Islet precursor cell (in vitro differentiated cells): ENCODE measurements at places on chromosomes 7 and 10.
A peak's percentile ranks its signal among the peaks of the same experiment; 100 is the strongest.

DNA sequence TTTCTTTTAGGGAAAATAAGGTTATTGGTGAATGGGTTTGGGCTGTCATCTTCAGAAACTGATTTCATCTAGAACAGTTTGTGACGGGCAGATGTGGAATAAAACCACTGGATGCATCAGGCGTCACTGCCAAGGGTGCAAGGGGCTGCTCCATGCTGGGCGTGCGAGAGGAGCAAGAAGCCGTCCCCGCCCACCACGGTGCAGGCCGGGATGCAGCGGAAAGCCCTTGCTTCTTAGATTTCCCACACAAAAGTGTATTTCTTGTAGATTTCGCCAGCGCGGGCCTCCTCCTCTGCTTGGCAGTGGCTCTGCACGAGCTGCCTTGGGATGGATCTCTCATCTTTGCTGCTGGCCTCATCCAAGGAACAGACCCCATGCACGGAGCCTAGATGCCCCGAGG, 189.3 kb downstream of the CUX1 start:
- DNase-seq = no peak

DNA sequence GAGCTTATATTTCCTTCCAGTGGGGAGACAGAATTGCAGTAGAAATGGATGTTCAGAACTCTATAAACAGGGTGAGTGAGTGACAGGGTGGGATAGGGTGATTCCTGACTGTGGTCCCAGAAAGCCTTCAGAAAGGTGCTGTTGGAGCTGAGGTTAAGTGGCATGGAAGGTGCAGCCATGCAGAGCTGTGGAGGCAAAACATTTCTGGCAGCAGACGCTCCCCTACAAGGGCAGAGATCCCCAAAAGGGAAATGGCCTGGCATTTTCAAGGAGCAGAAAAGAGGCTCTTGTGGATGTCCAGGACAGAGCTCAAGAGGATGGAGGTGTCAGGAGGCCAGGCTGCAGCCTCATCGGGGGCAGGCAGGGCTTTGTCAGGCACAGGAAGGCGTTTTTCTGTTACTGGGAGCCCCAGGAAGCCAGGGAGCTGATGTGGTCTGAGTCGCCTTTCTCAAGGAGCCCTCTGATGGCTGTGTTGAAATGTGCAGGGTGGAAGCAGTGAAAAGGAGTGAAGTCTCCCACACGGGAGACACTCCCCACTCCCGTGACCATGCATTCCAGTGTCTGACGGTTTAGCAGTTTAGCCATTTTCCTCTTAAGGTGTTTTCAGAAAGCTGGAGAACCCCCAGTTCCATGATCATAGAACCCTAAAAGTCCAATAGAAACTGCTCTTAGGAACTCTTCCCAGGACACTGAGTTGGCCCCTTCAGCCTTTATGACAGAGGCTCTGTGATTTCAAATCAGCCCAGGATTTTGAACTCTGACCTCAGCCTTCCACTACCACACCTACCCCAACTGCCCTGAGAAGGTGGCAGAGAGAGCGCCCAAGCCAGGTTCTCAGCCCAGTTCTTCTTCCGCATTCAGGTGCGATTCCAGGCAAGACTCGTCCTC, 96.2 kb downstream of the C10orf105 start:
- DNase-seq = peak; percentile 80

- DNase-seq = no peak
These were observed 20.3 kb downstream of the H2AZ2 start for GRCh38 chr7:44827567-44827966.

DNA sequence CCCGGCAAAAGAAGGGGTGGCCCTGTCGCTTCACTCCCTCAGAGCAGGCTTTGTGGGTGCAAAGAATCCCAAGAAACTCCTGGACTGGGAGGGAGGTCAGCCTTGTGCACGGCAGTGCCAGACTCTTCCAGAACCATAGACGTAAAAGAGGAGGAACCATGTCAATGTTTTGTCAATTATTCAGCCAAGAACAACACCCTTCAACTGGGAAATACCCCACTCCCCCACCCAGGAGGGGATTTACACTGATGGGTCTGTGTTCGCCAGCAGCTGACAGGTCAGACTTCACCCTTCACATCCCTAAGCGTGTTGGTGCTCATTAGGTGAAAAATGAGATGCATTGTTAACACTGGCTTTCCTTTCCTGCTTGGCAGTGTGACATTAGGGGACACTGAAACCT, 116.8 kb upstream of the BMPER start:
- DNase-seq = peak; percentile 17

DNA sequence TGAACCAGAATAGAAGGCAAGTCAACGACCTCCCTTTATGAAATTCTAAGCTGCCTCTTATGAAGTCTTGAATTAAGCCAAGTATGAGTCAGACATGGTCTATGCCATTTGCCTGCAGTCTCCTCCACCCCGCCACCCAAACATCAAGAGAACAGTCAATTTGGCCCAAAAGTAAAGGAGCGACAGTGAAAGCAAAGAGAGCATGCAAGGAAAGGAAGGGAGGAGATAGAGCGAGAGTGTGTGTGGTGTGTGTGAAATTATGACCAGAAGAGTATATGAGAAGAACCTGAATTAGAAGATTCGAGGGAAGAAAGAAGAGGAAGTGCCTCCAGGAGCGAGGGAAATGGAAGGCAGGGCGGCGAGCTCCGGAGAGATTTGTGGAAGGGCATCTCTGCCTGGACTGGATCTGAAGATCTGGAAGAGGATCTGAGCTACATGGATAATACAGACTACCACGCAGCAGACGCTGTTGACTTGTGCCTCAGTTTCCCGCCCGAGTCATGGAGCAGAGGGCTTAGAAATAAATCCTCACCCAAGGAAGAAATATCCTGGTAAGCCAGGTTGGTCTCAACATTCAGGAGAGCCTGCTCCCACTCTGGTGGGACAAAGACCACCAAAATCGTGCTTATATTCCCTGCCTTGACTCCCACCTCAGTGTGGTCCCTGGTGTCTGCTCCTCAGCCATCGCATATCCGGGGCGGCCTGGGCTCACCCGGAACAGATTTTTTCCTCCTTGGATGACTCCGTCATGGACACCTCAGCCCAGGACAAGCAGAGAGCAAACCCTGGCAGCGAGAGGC, 459 bp downstream of the ZDHHC6 start:
- no peak for DNase-seq
